Central memory CD8-positive, alpha-beta T cell (primary cell): ENCODE measurements at places on chromosomes 4 and X.

DNA sequence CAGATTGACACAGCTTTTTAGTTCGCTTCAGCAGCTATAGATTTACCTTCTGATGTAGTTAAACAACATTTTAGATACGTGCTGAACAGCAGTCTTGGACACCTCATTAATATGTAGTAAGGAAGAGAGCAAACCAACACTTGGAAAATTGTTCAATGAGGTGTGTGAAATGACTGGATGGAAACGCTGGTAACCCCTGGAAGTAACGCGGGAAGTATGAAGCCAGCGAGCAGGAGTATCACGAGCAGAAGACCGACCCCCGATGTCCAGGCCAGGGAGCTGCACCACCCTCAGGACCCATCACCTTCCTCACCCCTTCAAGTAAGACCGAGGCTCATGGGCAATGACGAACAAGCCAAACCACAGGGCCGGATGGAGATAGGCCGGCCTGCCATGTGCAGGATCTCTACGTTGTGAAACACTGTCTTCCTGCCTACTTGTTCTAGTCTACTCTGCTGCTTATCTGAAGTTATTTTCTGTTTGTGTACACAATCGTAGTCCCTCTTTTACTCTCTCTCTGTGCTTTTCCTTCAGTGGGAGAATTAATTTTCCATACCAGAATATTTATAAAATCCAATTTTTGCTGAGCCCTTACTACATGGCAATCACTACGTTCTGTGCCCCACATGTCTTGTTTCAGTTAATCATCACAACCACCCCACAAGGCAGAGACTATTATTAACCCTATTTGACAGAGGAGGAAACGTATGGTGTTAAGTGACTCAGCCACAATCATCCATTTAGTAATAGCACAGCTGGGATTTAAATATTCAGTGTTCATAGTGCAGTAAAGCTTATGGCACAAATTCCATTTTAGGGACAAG, 221.7 kb downstream of the APBB2 start:
- no peak for DNase-seq

DNA sequence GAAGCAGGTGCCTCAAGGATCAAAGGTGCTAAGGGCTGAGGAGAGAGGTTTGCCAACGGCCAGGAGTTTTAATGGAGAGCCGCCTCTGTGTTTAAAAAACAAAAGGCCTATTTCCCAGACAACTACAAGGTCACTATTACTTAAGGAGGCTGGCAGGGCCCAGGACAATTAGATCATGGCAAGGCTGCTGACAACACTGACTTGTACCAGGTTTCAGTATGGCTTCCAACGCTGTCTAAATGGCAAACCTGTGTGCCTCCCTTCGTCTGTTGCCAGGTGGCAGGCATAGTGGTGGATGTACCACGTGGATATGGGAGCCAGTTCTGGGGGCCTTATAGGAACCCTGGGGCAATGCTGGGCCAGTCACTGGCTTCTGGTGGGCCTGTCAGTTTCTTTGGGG, 41.0 kb downstream of the NSG1 start:
- no peak for DNase-seq

GRCh38 chrX:43733699-43734098, 77.6 kb downstream of the MAOA start:
- DNase-seq: no peak

GRCh38 chr4:140130677-140131076, 23.3 kb downstream of the MAML3 start:
- no peak for DNase-seq

- DNase-seq: no peak
These were observed 47.9 kb downstream of the NAP1L5 start for GRCh38 chr4:88649716-88650115.

- DNase-seq: no peak
These were observed 58.5 kb upstream of the CLCN4 start for GRCh38 chrX:10098270-10098713.

- DNase-seq: no peak
These were observed 1.5 kb downstream of the STARD8 start for GRCh38 chrX:68648960-68649359.

- no peak for DNase-seq
These were observed 1.7 kb downstream of the INTS6L start for GRCh38 chrX:135522132-135522530.

DNA sequence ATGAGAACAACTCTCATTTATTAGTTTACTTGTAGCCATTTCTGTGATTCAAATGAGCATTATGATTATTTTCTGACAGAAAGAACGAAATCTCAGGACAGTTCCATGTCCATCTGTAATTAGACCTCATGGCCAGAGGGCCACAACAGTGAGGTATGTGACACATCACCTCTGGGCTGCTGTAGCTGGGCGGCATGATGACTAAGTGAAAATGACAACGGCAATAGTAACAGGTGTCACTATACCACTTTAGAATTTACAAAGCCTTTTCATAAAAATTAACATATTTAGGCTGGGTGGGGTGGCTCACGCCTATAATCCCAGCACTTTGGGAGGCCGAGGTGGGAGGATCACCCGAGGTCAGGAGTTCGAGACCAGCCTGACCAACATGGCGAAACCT, 252.6 kb downstream of the CBR4 start:
- no peak for DNase-seq

DNA sequence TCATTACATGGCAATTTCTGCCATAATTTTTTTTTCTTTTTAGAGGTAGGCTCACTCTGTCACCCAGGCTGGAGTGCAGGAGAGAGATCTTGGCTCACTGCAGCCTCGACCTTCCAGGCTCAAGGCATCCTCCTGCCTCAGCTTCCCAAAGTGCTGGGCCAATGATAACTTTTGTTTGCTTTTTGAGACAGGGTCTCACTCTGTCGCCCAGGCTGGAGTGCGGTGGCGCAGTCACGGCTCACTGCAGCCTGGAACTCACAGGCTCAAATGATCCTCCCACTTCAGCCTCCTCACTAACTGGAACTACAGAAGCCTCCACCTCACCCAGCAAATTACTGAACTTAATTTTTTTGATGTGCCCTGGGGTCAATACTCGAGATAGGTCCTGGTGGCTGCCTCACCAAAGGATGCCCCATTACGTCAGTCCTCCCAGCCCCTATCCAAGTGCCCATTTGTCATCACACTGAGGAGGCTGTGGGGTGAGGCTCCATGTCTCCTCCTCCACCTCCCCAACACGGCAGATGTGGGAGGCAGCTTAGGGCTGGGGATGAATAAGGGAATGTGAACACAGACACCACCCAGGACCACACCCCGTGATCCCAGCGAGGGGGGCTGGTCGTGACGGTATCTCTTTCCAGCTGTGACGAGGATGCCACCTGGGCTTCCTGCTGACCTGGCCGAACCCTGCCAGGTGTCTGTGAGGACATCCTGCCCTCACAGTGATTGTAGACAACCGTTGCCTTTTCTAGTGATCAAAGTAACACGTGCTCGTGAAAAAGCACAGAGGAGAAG, 12.4 kb upstream of the NKX1-1 start:
- DNase-seq: no peak

DNA sequence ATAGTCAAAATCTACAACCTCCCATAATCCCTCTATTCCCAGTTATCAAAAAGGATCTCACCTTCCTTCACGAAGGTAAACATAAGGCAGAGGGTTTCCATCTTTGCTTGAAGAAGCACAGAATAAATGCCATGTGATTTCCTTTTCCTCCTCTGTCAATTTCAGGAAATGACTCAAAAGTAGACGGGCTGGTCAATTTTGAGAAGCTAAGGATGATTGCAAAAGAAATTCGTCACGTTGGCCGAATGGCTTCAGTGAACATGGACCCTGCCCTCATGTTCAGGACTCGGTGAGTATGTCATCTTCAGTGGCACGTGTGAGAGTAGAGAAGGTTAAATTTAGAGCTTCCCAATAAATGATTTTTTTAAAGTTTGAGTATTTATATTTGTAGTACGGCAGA, 240.2 kb downstream of the RAPGEF2 start:
- no peak for DNase-seq

DNA sequence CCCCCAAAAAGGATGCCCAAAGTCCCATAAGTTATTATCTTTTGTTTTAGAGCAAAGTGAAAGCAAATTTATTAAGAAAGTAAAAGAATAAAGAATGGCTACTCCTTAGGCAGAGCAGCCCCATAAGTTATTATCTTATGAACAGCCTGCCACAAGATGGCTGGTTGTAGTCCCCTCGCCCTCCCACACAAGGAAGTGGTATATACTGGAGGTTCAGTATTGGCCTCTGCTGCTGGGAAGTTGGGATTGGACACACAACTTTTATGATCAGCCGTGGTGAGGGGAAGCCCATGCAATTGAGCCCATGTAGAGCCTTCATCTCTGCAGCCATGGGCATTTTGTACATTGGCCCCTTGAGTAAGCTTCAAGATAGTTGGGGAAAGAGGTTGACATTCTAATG, 8.0 kb upstream of the SMIM10 start:
- DNase-seq: no peak

DNA sequence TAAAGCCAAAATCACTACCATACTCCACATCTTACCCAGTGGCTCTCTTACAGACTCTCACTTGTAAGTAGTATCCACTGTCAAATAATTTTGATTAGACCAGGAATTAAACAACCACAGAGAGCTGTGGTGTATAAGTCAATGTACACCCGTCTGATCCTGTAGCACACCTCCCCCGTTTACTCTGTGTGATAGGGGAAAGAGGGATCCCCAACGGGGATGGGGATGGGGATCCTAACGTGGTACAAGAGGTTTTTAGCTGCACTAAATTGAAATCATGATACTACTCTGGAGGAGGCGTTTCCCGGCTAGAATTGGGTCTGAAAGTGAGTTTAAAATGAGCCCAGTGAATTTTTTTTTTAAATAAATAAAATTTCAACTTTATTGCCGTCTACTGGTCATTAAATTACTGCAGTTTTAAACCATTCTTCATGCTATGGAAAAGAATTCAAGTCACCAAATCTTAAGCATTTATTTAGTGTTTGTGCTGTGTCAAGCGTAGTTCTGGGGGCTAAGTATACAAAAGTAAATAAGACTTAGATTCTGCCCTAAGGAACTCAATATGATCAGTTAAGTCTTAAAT, 76.6 kb downstream of the INTS12 start:
- no peak for DNase-seq

DNA sequence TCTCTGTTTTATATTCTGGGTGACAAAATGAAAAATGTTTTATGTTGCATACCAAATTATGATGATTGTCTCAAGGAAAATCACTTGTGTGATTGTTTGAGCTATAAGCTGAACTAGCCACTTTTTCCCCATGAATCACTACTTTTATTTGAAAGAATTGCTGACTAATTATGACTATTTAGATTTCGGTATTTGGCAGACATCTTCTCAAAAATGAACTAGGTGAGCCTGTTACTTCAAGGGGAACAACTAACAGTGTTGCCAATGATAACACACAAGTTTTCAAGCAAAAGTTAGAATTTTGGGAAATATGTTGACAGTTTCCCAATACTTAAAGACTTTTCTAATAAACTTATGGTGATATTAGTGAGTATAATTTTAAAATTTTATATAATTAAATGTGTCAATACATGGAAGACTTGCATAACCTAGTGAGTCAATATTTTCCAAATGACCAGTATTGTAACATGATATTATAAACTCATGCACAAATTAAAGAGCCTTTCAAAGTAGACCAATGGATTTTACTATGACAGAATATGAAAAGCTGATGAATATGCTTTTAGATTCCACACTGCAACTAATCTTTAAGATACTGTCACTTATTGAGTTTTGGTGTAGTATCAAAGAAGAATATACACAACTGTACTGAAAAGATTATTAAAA, 187.7 kb upstream of the GATB start:
- no peak for DNase-seq
